ENCODE measurements at places on chromosomes 4 and X. TPM values are rescaled to one million over a fixed set of nuclear protein-coding genes. Genes with fewer than 3 reads are reported as not detected.

DNA sequence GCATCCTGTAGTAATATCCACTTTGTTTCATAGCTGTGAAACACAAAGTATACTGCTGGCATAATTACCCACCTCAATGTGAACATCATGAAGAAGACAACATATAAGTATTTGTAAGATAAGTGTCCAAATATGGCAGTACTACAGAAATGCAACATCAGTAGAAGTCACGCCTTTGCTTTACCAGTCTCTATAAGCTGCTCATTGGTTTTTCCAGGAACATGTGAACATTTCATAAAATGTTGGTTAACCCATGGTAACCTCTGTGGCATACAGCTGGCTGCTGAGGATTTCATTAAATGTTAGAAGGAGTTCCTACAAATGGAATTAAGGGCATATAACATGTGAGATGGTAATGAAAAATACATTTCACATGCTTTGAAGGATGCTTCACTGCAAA is 77.6 kb downstream of the PPP3CA start:
- no peak for DNase-seq

DNA sequence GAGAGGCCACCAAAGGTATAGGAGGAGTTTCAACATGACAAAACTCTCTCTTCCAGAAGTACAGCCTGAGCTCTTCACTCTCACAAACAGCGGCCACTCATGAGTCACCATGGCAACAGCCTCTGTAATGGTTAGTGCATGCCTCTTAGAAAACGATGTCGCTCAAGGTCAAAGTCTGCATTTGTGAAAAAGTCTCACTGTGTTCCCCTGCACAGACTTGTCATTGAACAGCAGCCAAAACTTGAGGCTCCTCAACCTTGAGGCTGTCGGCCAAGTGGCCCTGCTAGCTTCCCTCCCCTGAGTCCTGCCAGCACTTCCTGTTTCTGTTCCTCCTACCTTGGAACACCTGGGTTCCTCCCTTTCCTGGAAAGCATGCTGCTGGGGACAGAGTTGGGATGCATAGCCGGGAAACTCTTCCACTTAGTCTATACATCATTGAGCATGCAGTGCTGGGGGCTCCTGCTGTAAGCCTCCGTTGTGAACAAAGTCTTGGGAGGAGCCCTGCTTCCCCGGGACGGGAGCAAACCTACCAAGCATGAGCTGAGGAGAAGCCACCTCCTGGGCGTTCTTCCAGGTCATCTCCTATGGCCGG is 66.6 kb downstream of the ING2 start:
- no peak for DNase-seq

The PPM1K gene
- 13.8 TPM for total RNA-seq

The OTC gene
- total RNA-seq = 0.29 TPM

The NAP1L3 gene
- 1.8 TPM for total RNA-seq

The MAGED4B gene
- total RNA-seq = 2.2 TPM

The ASB9 gene
- 0.98 TPM for total RNA-seq
